ENCODE measurements at places on chromosomes 6 and 20.

GRCh38 chr6:54254886-54255285 lies 53.4 kb upstream of the TINAG start:
- DNase-seq, result no peak

- DNase-seq, result no peak
Observed at GRCh38 chr6:83313882-83314281, 117.0 kb downstream of the ME1 start.

DNA sequence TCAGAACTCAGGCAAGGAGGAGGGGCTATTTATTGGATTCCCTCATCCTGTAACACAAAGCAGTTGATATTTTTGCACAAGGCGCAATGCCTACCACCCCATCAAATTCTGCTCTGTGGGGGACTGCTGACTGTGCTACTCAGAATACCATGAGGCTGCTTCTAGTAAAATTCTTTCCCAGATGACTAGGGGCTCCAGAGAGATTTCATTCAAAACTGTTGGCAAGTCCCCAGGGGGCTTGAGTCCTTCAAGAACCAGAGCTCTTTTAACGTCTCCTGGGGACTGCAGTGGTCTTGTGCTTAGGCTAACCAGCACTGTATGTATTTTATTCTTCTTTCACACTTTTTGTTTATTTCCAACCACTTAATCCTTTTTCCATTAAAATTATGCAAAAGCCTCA lies 365.9 kb upstream of the AGPAT4 start:
- no peak for DNase-seq

GRCh38 chr20:34022151-34022838 lies 28.6 kb downstream of the RALY start:
- no peak for DNase-seq

GRCh38 chr6:168294901-168295300 lies 24.7 kb downstream of the DACT2 start:
- DNase-seq, result no peak

DNA sequence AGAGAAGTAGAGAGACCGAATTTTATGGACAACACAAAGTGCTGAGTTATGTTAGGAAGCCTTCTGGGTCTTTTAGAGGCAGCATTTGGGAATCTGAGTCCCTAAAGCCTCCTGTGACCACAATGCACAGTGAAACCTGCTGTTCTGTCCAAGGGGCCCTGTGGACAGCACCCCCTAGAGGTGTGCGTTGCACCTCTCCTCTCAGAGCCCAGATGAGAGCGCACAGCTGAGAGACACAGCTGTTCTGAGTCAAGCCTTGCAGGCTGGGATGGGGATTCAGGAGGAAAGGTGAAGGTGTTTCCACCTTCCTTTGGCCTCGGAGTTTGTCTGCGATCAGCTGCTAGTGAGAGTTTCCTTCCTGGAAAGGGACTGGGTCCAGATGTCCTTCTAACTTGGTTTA lies 13.0 kb downstream of the PCK1 start:
- no peak for DNase-seq

GRCh38 chr20:61320691-61321425 lies 68.8 kb downstream of the CDH4 start:
- no peak for DNase-seq

DNA sequence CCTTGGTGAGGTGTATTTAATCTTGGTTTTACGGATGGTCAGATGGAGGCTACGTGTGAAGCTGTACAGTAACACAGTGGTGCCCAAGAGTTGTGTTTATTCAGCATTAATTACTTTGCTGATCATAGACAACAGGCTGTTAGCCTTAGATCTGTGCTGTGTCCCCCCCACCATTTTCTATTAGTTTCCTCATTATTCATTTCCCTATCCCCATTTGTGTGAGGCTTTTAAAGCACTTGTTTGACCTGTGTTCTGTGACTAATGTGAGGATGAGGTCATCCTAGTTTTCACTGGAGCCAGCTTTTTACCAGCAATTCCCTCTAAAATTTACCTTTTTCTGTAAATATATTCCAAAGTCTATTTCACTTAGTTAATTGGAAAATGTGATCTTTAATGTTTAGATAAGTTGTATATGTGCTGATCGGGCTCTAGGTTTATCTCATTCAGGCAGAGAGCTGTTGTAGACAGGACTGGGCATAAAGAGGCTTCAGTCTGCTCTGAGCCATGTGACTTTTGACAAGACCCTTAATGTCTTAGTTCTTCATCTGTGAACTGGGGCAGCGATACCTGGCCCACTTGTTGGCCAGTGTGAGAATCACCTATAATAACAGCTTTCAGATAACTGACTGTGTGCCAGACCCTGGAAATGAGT lies 8.4 kb downstream of the MAPRE1 start:
- no peak for DNase-seq

GRCh38 chr6:148997865-148998264 lies 251.0 kb downstream of the UST start:
- DNase-seq, result no peak

DNA sequence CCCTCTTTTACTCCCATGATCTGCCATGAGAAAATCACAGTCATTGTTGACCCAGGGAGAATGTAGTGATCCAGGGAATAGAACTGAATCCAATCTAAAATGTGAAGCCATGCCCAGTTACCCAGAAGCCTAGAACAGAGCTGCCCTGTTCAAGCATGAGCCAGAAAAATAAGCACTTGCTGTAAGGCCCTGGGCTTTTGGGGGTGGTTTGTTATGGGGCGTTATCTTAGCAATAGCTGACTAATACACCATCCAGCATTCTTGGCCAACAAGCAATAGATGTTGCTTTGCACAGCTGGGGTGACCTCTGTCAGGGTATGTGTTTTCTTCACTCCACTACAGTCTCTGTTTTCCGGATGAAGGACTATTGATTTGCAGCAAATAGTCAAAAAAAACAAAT lies 120.4 kb downstream of the ZFP64 start:
- no peak for DNase-seq

DNA sequence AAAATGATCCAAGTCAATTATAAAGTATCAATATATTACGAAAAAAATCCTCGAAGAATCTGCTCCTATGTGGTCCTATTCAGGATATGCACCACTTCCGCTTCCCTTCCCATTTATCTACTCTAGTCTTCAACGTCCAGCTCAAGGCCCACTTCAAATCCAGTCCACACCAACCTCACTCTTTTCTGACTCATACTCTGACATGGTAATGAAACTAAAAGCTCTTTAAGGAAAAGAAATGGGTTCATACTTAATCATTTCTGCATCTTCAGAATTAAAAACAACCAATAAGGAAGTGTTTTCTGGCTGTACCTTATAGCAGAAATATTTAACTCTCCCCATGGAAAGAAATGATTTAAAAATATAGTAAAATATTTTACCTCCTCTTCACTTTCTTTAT lies 15.1 kb downstream of the DEK start:
- no peak for DNase-seq

- no peak for DNase-seq
Observed at GRCh38 chr6:166600931-166601330, 14.5 kb upstream of the RAMACL start.

GRCh38 chr20:61986762-61987321 lies 78.8 kb downstream of the TAF4 start:
- no peak for DNase-seq

DNA sequence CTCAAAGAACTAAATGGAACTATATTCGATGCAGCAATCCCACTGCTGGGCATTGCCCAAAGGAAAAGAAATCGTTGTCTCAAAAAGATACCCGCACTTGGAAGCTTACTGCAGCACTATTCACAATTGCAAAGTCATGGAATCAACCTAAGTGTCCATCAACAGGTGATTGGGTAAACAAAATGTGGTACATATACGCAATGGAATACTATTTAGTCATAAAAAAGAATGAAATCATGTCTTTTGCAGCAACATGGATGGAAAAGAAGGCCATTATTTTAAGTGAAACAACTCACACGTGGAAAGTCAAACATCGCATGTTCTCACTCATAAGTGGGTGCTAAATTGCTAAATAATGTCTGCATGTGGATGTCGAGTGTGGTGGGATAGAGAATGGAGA lies 70.9 kb upstream of the MPC1 start:
- no peak for DNase-seq

GRCh38 chr6:73451223-73452106 lies 632 bp downstream of the CGAS start:
- no peak for DNase-seq

GRCh38 chr6:165835410-165835851 lies 172.4 kb upstream of the PDE10A start:
- DNase-seq, result no peak

DNA sequence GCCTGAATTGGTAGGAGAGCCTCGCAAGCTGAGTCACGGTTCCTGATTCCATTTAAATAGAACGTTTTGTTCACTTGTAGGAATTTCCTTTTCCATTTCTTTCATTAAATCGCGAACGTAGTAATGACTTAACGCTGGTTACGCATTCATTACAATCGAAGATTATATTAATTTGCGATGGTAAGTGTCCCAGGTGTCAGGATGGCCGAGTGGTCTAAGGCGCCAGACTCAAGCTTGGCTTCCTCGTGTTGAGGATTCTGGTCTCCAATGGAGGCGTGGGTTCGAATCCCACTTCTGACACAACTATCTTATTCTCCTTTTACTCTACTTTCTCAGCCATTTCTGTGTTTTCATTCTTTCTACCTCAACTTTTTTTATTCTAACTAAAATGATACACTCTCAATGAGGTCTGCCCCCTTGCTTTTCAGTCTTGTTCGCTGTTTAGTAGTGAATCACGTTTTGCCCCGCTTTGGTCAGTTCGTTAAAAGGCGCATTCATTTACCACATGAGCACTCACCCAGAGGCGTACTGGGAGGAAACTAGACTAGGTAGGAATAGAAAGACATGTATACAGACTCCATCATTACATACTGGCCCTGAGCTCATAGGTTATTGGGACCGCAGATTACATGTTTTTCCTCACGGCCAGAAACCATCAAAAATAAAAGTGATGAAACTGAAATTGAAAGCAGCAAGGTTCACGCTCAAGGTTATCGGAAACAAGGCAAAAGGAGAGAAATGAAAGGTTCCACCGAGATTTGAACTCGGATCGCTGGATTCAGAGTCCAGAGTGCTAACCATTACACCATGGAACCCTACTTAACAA lies 17.3 kb upstream of the TRIM27 start:
- DNase-seq, result peak; percentile 40

DNA sequence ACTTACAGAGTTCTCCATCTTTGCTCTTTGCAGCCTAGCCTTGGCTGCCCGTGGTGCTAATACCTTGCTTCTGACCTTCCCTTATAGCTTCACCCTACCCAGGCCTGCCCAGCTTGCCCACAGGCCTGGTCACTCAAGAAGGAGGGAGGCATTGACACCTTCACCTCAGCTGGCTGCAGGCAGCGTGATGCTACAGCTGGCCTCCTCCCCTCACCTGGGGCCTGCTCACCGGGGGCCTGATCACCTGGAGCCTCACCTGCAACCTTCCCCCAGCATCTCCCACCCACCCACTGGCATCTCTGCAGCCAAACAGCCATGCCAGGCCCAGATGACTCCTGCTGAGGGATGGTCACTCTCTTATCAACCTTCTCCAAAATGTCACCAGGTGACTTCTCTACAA lies 40.4 kb downstream of the CPNE5 start:
- no peak for DNase-seq

GRCh38 chr20:10674684-10675449 lies 1.1 kb upstream of the JAG1 start:
- DNase-seq, result no peak

- DNase-seq, result no peak
Observed at GRCh38 chr20:34581341-34582184, 23.0 kb downstream of the MAP1LC3A start.

DNA sequence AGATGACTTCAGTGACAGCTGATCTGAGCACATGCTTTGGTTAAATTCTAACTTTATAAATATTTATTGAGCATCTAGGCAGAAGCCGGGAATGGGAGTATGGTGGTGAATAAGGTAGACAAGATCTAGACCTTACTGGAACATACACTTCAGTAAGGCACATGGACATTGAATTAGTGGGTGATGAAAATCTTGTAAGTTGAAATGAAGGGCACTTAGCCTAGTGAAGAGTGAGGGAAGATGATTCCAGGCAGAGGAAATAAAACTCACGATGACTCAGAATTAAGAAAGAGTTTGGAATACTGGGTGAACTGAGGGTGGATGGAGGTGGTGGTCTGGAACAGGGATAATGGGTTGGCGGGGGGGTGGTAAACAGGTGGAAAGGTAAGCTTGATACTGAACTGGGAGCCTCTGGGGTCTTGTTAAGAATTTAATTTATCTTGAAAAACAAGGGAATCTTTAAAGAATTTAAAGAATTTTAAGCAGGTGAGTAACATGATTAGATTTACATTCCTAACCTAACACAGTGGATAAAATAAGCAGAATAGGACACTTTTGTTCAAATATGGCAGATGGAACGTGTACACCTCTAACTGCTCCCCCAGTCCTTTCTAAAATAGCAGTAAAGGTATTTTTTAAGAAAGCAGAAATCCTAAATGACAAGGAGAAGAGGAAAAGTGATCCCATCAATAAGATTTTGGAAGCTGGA lies 75.2 kb upstream of the ARHGAP18 start:
- DNase-seq, result no peak

DNA sequence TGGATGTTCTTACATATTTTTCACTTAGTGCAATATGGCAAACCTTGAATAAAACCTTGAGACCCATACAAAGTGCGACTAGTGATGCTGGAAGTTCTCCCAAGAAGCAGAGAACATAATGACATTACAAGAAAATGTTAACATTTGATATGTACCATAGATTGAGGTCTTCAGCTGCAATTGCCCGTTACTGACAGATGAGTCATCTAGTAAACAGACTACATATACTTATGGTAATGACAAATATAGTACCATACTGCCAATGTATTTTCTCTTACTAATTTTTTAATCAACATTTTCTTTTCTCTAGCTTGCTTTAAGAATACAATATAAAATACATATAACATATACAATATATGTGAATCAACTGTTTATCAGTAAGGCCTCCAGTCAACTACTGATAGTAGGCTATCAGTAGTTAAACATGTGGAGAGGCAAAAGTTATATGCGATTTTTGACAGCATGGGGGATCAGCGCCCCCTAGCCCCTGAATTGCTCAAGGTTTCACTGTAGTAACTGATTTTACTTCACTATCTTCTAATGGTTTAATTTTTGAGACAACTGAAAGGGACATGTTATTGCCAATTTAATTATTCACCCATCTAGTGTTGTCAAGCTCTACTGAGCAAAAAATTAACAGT lies 166.7 kb upstream of the ADGRB3 start:
- DNase-seq, result no peak
